Mononuclear cell (primary cell): ENCODE measurements at places on chromosomes 1 and 21. TPM values are rescaled to one million over a fixed set of nuclear protein-coding genes. Genes with fewer than 3 reads are reported as not detected.

Gene LIPI
- total RNA-seq: not detected

Gene HAPLN2
- total RNA-seq: 0.21 TPM

Gene MAP1LC3C
- not detected for total RNA-seq

Gene OTUD7B
- total RNA-seq: 1.5 TPM

Gene CCDC17
- total RNA-seq: 2.6 TPM

Gene UBE2U
- total RNA-seq: not detected

Gene RBBP4
- 106 TPM for total RNA-seq

Gene EXO1
- total RNA-seq: 0.94 TPM

Gene COL6A2
- total RNA-seq: 12.6 TPM

Gene CNR2
- 3.3 TPM for total RNA-seq
